ENCODE measurements at places on chromosomes 6 and 20.

GRCh38 chr6:47621838-47622449 lies 76.4 kb upstream of the ADGRF4 start:
- no peak for DNase-seq

- DNase-seq: no peak
These were observed 1.4 kb upstream of the TIAM2 start for GRCh38 chr6:154993710-154994109.

GRCh38 chr20:12434672-12435071 lies 517.0 kb downstream of the BTBD3 start:
- no peak for DNase-seq

GRCh38 chr20:59618131-59618530 lies 13.8 kb downstream of the PHACTR3 start:
- DNase-seq: no peak

DNA sequence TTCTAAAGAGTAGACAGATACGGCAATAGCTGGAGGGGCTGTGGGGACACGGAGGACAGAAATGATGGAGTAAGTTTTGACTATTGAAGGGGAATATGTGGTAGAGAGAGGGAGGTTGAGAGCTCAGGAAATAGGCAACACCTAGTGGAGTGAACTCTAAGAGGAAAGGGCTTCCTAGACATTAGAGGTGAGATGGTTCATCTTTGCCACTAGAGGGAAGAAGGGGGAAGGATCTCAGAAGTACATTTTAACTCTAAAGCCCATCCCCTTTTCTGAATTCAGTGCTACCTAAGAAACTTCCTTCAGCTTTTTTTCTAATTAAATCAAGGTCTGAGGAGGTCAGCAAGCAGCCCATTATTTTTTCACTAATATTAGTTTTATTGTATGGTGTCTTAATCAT lies 689.4 kb upstream of the MAP3K7 start:
- no peak for DNase-seq

GRCh38 chr20:2942439-2942838 lies 69.2 kb downstream of the PTPRA start:
- no peak for DNase-seq

GRCh38 chr6:31285982-31286381 lies 14.1 kb upstream of the HLA-C start:
- DNase-seq: no peak

DNA sequence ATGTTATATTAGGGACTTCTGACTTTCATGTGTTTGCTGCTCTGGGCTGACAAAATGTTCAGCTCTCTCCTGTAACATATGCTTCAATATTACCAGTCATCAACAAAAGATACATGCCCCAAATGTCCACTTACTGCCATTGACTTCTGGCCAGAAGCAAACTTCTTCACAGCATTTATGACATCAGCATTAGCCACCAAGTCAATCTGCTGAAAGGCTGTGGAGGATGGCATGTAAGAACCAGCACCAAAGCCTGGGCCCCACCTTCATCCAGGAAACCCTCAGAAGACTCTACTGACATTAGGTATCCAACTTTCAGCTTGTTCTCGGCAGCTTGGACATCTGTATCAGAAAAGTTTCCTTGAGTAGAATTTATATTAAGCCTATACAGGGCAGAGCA lies 595.5 kb downstream of the COL12A1 start:
- DNase-seq: no peak

- DNase-seq: no peak
These were observed 74.8 kb upstream of the KIF16B start for GRCh38 chr20:16647875-16648597.

DNA sequence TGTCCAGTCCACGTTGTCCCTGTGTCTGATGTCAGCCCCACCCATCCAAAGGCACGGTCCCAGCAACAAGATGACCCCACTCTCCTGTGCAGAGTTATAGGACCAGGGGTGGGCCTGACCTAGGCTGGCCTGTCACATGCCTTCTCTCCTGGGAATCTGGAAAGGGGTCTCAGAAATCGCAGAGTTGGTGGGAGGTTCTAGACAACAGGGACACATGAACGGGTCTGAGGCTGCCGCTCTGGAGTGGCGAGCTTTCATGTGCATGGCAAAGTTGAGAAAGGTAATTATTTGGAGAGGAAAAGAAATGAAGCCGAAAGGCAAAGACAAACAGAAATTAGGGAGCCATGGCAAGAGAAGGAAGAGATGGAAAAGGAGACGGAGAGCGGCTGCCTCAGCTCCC lies 29.5 kb downstream of the BFSP1 start:
- DNase-seq: no peak

DNA sequence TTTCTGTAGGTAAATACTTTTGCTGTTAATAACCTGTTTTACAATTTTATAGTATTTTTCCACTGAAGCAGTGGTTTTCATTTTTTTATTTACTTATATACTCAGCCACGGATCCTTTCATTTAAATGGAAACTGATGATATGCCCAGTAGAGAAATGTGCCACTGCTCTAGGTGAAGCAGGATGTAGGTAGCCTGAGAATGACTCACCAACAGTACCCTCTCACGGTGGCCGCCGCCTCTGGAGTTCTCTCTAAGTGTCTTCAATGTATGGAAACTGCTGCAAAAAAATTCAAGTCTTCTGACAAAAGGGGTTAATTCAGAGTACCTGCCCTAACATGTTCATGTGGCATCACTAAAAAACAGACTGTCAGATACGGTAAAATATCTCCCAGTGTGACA lies 6.4 kb downstream of the EYA4 start:
- DNase-seq: no peak

- DNase-seq: no peak
These were observed 56.6 kb upstream of the EYA2 start for GRCh38 chr20:46838011-46838410.

Data from AG04450 (cell line).